Stimulated activated CD4-positive, alpha-beta T cell treated with anti-CD3 and anti-CD28 coated beads, Interleukin-1b, Interleukin-23, amount 100 ng/mL, for 1 hour (primary cell): ENCODE measurements at places on chromosomes 4 and X.

- no peak for DNase-seq
Measured at GRCh38 chr4:90174621-90175023, 47.4 kb downstream of the CCSER1 start.

DNA sequence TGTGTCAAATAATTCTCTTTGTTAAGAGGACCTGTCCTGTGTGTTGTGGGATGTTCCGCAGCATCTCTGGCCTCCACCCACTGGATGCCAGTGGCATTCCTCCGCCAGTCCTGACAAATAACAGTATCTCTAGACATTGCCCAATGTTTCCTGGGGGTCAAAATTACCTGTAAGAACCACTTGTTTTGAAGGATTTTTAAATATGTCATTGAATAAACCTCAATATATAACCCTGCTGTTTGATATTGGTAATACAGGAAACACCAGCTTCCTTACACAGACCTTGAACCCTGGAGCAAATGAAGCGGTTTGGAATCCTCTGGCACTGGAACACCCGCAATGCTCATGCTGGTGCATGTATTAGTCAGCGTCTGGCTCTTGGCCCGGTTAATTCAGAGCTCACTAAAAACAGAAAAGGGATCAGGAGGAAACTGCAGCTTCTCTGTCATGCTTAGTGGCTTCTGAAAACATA is 101.3 kb downstream of the TBL1X start:
- no peak for DNase-seq

- no peak for DNase-seq
Measured at GRCh38 chr4:113603911-113604310, 157.6 kb downstream of the CAMK2D start.

- DNase-seq = no peak
Measured at GRCh38 chrX:72399816-72400215, 94.1 kb upstream of the CITED1 start.

GRCh38 chr4:100130491-100130890 is 59.8 kb downstream of the DDIT4L start:
- no peak for DNase-seq

GRCh38 chr4:87185146-87185870 is 35.1 kb downstream of the KLHL8 start:
- no peak for DNase-seq
